Hematopoietic multipotent progenitor cell (in vitro differentiated cells): ENCODE measurements at places on chromosomes 7 and 10.

GRCh38 chr7:88073626-88074025, 139.6 kb downstream of the ADAM22 start:
- no peak for DNase-seq

DNA sequence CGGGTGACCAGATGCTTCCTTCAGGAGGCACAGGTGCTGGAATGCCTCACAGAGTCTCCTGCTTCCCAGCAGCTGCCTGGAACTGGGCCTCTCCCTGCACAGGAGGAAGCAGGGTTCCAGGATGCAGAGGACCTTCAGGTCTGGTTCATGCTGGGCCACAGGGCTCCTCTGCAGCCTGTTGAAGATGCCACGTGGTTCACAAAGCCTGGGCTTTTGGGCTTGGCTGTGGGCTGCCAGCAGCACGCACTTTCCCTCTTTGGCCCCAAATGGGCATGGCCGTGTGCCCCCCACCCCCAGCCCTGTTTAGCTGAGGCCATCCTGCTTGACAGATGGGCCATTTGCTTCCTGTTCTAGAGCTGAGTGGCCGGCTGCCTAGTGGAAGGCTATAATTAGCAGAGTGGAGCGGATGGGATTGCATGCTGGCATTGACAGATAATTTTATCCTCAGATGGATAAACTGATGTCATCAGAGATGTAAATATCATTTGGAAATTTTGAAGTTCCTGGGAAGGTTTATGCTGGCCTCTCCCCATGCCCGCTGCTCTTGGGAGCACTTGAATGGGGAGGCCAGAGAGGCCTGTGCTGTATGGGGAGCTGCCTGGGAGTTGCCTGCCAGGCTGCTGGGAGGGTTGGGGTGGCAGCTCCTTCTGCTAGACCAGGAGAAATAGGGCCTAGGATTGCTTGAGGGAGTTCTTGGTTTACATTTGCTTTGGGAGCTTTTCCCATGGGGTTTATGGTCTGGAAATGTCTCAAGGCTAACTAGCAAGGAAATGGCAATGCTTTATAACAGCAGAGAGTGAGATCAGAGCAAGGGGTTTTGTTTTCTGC, 28.2 kb downstream of the TSPAN15 start:
- DNase-seq = no peak

DNA sequence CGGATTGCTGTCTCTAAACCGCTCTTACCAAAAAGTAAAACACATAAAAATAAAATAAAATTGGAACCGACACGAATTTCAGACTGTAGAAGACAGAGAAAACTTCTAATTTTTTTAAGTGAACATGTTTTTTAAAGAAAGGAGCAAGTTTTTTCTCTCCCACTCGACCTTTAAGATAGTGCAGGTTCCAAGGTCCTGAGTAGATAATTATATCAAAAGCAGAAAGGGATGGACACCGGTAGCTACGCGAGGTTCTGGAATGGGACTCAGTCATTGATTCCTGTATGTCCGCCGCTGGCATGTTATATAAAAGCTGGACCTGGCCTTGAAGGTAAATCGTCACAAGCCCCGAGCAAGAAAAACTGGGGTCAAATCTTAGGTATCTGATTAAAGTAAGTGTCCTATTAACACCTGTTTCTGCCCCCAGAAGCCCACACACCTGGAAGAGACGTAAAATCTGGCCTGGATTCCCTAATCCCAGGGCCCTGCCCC, 462 bp upstream of the CISD1 start:
- no peak for DNase-seq

GRCh38 chr10:18214691-18215563, 74.7 kb downstream of the CACNB2 start:
- peak; percentile 82 for DNase-seq

- no peak for DNase-seq
Measured at GRCh38 chr10:70518695-70519094, 40.1 kb downstream of the PALD1 start.

GRCh38 chr10:60817398-60817805, 39.1 kb downstream of the CDK1 start:
- DNase-seq = no peak

GRCh38 chr7:155731380-155731779, 80.9 kb downstream of the SHH start:
- DNase-seq = no peak
